Stimulated activated CD4-positive, alpha-beta T cell treated with anti-CD3 and anti-CD28 coated beads, Interleukin-1b, Interleukin-23, amount 100 ng/mL, for 48 hours (primary cell): ENCODE measurements at places on chromosomes 1 and 21.

DNA sequence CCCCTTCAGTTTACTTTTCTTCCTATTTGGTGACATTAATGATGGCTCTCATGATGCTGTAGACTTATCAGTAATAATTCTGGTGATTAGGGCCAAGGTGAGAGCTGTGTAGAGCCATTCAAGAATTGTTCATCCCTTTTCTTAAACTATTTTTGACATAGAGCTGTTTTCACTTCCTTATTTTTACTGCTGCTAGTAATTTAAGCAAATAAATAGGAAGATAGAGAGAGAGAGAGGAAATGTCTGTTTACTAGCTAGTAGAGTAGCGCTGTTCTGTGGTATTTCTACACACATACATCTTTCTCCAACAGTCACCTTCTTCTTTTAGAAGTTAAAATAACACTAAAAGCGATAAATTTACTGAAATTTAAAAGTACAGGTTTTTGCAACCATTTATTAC is 678.0 kb upstream of the ZP4 start:
- DNase-seq = no peak

GRCh38 chr1:235736263-235736662 is 86.7 kb upstream of the GNG4 start:
- no peak for DNase-seq

DNA sequence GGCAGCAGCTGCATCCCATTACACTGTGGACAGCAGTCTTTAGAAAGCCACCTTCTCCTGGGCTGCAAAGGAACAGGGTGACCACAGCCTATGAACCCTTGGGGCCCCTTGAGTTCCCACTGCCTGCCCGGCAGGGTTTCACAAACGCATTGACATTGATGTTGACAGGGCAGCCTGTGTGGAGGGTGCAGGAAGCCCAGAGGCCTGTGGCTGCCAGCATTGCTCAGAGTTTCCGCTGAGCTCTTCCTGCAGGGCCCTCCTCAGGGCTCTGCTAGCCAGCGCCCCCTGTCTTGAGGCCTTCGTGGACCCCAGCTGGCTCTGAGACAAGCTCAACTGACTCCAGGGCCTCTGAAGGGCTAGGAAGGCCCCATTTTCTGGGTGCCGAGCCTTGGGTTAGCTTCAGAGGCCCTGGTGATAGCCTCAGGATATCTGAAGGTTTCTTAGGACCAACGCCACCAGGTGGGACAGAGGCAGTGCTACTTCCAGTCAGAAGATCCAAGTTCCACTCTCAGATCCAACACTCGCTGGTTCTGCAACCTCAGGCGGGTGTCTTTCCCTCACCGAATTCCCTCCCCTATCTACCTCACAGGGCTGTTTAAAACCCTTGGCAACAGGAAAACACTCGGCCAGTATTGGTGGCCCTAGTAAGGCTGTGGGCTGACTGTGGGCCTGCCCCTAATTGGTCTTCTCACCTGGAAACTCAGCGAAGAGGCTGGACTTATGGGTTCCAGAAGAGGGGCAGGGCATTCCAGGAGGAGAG is 27.2 kb upstream of the EPS8L3 start:
- peak; percentile 86 for DNase-seq

DNA sequence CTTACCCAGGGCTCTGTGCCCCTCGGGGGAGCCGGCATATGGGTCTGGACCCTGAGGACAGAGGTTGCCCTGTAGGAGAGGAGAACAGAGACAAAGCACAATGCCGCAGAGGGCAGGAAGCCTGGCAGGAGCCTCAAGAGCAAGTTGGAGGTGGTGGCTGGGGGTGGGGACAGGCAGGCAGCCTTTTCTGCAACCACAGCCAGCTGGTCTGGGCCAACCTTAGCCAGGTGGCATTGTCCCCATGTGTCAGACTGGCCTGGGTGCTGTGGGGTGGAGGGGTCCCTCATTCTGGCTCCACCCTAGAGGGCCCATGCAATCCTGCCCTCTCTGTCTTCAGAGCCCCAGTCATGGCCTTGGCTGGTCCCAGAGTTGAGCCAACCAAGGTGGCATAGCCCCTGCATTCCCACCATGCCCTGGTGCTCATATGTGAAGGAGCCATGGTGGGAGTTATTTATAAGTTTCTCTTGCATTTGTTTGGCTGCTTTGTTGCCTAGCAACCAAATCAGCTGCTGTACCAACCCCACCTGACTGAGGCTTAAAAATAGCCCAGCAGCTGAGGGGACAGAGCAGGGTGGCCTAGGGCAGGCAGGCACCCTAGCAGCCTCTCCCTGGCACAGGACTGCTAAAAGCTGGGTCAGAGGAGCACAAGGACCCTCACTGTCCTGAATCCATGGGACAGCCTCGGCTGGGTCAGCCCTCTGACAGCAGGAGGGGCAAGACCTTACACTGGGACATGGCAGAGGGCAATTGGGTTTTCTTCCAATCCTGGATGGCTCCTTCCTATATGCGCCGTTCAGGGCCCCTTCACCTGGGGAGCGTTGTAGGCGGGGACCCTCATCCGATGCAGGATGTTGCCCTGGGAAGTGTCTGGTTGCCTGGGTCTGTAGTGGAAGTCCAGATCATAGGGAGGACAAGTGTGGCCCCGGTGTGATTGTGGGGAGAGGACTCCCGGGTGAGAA is 19.5 kb downstream of the MAP7D1 start:
- DNase-seq = no peak

- no peak for DNase-seq
Observed at GRCh38 chr1:1942753-1943656, 23.9 kb upstream of the TMEM52 start.

DNA sequence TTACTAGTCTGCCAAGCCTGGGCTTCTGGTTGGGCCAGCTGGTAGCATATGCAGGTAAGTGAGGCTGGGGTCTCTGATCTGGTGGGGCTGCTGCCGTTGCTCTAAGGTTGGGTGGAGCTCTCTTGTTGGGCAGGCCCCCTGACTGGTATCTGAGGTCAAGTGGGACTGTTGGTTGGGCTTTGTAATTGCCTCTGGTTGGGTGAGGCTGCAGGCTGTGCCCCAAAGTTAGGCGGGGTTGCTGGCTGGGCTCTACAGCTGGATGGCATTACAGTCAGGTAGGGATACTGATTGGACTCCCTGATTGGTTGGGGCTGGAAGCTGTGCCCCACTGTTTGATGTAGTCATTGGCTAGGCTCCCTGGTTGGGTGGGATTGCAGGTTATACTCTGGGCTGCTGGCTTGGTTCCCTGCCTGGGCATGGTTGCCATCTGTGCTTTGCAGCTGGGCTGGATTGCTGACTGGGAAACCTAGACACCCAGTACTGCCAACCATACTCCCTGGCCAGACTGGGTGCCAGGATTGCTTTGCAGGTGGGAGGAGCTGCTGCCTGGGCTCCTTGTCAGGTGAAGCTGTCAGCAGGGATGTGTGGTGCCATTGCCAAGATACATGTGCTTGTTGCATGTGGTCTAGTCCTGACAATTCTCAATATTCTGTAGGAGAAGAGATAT is 130.5 kb downstream of the RABGAP1L start:
- no peak for DNase-seq

DNA sequence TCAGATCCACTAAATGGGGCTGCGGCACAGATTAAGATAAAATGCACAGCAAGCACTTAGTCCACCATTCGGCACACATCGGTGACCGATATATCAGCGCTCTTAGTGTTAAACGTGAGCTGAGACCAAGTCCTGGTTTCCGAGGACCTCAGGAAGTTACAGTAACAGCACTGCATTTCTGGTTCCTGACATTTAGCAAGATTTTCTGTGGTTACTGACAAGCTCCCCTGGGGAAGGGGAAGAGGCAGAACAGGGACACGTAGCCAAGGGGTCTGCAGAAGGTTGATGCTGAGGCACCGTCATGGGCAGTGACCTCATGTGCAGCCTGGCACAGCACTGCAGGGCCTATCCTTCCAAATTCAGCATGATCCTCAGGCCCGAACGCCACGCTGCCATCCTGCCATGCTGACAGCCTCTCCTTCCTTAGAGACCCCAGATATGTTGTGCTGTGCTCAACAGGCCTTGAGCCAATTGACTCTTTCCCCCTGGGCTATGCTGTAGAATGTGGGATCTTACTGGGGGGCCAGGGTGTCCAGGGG is 13.4 kb upstream of the PEF1 start:
- no peak for DNase-seq

GRCh38 chr1:11227106-11228077 is 35.0 kb downstream of the MTOR start:
- DNase-seq = no peak

- DNase-seq = no peak
Observed at GRCh38 chr1:200694738-200695137, 25.0 kb upstream of the DDX59 start.

- DNase-seq = no peak
Observed at GRCh38 chr1:170864876-170865538, 70.3 kb upstream of the MROH9 start.

GRCh38 chr1:200231787-200232231 is 178.0 kb downstream of the ZNF281 start:
- no peak for DNase-seq

- no peak for DNase-seq
Observed at GRCh38 chr1:71400050-71400449, 319.2 kb upstream of the ZRANB2 start.

DNA sequence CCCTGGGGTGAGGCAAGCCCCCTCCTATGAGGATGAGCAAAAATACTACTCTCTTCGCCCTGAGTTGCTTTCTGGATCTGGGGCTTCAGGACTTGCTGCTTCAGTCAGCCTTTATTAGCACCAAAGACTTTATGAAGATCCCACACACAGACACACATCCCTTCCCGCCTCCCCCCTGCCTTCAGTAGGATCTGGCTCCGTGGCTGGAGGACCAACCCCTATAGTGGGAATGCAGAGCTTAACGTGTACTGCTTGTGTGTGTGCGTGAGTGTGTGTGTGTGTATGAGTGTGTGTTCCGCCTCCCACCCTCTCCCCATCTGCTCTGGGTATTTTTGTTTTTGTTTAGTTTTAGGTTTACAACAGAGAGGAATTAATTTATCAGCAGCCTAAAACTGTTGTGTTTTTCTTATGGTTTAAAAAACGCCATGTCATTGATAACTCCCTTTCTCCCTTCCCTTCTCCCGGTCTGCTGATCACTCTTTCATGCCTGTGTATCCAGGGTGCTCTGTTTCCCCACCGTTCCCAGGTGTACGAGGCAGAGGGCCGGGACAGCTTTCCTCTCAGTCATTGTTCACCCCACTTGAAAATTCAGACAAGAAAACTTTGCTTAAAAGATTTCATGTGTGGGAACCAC is 27.5 kb upstream of the ZFP69B start:
- DNase-seq = no peak

DNA sequence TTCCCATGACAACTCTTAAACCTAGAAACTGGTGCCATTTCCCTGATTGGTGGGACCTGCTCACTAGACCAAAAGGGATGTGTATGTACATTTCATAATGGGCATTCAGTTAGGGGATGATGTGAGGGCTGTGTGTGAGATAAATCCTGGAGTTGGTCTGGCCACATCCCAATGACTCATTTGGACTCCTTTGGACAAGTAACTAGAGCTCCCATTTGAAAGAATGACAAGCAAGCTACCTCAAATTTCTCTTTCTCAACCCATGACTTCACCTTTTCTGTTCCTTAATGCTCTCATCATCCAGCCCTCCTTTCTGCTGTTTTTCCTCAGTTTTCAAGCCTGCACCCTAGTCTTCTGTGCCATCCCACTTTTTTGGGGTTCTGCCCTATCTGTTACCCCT is 27.9 kb downstream of the EBNA1BP2 start:
- no peak for DNase-seq

GRCh38 chr1:37676281-37677142 is 15.8 kb upstream of the CDCA8 start:
- no peak for DNase-seq

DNA sequence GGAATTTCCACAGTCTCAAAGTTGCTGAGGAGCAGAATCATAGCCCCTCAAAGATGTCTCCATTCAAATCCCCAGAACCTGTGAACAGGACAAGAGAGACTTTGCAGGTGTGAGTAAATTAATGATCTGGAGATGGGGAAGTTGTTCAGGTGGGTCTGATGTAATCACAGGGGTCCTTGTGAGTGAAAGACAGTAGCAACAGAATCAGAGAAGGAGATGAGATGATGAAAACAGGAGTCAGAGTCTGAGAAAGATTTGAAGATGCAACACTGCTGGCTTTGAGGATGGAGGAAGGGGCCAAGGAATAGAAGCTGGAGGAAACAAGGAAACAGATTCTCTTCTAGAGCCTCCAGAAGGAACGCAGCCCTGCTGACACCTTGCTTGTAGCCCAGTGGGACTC is 81.5 kb downstream of the SELENOF start:
- DNase-seq = no peak

DNA sequence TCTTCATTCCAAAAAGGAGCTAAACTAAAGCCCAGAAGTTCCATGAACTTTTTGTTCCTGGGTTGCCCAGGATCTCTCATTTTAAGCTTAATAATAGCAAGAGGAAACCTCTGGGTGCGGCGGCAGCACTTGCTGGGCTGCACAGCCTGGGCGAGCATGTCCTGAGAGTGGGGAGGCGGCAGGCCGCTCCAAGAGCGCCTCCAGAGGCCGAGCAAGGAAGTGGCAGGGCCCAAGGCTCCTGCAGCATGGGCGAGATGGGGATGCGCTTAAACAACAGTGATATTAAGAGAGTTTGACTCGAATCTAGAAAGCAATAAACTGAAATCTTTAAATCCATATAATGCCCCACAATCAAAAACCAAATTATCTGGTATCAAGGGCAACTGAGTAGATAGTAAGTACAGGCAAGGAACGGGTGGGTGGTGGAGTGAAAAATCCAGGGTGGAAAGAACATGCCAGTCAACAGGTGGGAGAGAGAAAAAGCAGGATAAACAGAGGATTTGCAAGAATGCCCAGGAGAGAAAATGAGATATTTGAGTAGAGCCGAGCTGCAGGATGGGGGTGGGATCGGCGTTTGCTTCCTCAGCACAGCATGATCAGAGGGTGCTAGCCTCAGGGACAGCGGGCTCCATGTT is 14.1 kb upstream of the TNR start:
- DNase-seq = peak; percentile 15

DNA sequence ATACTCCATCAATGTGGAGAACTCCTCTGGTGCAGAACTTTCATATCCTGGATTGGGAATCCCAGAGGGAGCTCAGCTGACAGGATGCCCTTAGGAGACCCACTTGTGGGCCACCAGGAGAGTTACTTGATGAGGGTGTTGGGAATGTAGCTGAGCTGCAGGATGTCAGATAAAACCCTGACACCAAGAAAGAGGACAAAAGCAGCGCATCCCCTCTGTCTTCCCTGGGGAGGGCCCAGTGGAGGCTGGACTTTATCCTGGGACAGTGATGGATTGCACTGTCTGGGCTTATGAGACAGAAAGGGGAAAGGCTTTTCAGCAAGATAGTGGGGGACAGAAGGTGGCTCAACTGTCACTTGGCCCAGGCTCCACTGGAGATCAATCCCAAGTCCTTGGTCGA is 88.1 kb upstream of the BCAR3 start:
- no peak for DNase-seq

GRCh38 chr1:221824025-221824424 is 82.1 kb upstream of the DUSP10 start:
- DNase-seq = peak; percentile 34

- no peak for DNase-seq
Observed at GRCh38 chr1:41681331-41682098, 197.0 kb upstream of the EDN2 start.

DNA sequence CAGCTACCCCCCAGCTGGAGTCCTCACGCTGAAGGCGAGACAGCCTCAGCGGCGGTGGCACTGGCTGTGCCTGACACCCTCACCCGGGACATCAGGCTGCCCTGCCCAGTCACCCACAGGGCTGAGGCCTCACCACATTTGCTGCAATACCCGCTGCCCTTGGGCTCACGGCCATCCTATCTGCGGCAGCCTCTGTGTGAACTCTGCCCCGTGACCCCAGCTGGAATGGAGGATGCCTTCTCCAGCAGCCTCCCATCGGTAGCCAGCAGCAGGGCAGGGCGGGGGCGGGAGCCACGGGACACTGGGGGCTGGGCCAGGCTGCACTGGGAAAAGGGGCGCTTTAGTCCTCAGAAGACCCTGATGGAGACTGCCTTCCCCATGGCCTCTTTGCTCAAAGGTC is 112.4 kb upstream of the ZBTB40 start:
- no peak for DNase-seq
